ENCODE measurements at places on chromosomes 12 and 14.

GRCh38 chr12:113039911-113040445 is 16.6 kb upstream of the DTX1 start:
- no peak for DNase-seq

DNA sequence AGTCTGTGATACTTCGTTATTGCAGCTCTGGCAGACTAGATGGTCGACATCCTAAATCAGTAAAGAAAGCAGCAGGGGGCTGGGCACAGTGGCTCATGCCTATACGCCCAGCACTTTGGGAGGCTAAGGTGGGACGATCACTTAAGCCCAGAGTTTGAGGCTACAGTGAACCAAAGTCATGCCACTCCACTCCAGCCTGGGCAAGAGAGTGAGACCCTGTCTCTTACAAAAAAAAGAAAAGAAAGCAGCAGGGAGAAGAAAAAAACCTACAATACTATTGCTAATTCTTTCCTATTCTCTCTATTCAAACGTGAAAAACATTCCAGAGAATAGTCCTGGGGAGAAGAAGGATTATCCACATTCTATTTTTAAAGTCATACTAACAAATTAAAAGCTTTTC is 79.5 kb downstream of the DCAF5 start:
- DNase-seq = no peak

GRCh38 chr12:5071496-5071895 is 27.8 kb downstream of the KCNA5 start:
- DNase-seq = no peak

GRCh38 chr14:70289138-70289537 is 70.3 kb downstream of the COX16 start:
- DNase-seq = no peak

- DNase-seq = no peak
These were observed 5.3 kb downstream of the SLC15A5 start for GRCh38 chr12:16272222-16272621.

- DNase-seq = no peak
These were observed 398.4 kb upstream of the RGS6 start for GRCh38 chr14:71533800-71534199.

- no peak for DNase-seq
These were observed 58.2 kb downstream of the CCER1 start for GRCh38 chr12:90896821-90897220.

DNA sequence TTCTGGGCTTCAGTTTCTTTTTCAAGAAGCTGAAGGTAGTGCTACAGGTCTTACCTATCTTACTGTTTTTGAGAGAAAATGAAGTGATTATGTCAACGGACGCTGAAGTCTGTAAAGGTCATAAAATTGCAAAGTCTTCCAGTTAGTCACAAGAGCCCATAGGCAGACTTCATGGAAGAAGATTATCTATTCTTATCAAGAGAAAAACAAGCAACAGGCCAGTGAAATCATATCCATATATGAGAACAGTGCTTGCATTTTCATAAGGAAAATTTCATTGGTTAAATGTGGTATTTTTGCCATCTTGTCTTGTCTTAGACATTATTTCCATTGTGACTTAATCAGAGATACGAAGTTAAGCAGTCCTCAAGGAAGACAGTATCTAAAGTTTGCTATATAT is 412.7 kb upstream of the SEL1L start:
- peak; percentile 2 for DNase-seq

GRCh38 chr12:69630191-69630590 is 19.5 kb upstream of the LRRC10 start:
- DNase-seq = no peak

- DNase-seq = no peak
These were observed 9.5 kb upstream of the PUS1 start for GRCh38 chr12:131919366-131920156.

DNA sequence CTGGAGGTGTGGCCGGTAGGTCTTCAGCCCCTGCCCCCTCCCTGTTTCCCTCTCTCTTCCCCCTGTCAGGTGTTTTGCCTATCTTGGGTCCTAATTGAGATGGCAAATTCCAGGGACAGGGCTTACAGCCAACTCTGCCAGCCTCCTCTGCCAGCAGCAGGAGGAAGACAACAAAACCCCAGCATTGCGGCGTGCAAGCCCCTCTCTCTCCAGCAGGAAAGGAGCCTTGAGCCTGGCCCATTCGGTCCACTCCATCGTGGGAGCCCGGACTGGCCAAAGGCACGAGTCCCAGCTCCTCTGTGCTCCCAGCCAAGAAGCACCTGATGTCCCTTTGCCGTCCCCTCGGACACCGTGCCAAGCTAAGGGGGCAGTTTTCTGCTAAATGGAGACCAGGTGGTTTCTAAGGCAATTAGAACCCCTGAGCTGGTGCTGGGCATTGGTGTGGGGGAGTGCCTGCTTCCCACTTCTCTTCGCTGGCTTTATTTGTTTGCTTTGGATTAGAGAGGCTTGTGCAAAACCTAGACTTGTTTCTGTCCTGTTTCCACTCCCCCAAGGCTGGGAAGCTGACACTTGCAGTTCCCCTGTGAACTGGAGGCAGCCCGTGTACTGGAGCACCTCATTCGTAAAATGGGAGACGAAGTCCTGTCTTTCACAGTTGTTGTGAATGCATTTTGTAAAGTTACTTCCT is 57.1 kb upstream of the LHX5 start:
- no peak for DNase-seq

GRCh38 chr12:109126784-109127183 is 10.4 kb downstream of the ACACB start:
- DNase-seq = no peak

Data from globus pallidus (tissue), 1 donor.